ENCODE measurements at places on chromosomes 5 and 9.
A peak's percentile ranks its signal among the peaks of the same experiment; 100 is the strongest.

DNA sequence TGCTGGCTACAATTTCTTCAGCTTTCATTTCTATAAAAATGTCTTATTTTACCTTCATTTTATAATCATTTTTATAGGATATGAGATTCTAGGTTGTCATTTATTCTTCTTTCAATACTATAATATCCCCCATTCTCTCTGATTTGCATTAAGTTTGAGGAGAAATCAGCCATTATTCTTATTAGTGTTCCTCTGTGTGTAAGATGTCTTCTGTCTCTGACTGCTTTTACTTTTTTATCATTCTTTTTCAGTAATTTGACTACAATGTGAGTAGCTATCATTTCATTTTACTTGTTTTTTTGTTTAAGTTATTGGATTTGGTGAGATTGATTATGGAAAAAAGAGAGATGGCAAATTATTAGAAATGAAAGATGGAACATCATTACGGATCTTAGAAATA, 13.6 kb upstream of the SREK1 start:
- no peak for DNase-seq

- DNase-seq: peak; percentile 35
Measured at GRCh38 chr9:70411930-70412831, 2.3 kb downstream of the KLF9 start.

DNA sequence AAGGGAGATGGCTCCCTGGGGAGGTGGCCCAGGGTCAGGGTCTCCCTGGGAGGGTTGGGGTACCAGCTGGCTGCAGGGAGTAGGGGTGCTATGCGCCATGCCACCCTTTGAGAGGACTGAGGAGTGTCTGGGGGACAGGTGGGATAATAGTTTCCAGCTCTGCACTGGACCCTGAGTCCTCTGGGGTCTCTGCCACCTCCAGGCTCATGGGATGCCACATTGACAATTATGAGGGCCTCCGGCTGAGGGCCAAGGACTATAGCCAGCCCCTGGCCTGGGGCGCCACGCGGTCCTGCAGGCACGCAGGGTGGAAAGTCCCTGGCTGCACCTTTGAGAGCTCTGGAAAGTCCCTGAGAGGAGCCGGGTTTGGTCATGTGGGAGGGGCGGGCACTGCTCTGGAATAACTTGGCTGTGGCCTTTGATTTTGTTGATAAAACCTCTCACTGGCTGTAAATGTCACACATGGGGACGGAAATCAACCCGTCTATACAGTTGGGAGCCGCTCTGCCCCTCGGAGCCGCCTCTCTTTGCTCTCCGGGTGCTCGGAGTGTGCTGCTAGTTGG, 16.0 kb downstream of the TRAF2 start:
- DNase-seq: peak; percentile 80

DNA sequence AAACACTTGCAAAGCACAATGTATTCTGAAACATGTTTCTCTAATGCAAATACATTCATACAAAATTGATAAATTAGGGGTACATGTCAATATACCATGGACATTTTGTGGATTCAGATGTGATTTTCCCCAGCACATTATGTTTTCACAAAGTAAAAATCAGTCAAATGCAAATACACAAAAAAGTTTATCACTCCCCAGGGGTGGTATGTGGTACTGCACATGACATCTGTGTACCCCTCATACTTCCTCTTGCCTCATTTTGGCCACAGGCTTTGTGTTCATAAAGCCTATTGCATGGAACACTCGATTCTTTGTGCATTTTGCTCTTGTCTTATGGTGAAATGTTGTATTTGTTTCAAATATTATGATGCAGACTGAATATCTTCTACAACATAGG, 116.8 kb upstream of the PDE4D start:
- DNase-seq: no peak

DNA sequence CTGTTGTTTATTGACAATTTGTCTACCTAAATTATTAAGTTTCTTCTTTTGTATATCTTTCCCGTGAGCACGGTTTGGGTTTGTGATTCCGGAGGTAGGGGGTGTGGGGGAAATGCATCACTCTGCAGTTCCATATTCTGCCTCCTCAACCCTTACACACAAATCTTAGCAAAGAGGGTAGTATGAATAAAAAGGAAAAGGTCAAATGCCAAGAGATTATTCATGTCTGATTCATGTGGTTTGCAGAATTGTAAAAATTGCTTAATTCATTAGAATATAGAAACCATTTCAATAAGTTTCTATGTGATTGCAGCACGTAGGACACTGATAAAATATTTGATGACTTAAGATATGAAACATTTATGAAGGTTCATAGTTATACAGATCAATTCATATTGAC, 601.9 kb downstream of the SEMA5A start:
- DNase-seq: no peak

- peak; percentile 72 for DNase-seq
Measured at GRCh38 chr9:127980060-127980705, 606 bp downstream of the EEIG1 start.

DNA sequence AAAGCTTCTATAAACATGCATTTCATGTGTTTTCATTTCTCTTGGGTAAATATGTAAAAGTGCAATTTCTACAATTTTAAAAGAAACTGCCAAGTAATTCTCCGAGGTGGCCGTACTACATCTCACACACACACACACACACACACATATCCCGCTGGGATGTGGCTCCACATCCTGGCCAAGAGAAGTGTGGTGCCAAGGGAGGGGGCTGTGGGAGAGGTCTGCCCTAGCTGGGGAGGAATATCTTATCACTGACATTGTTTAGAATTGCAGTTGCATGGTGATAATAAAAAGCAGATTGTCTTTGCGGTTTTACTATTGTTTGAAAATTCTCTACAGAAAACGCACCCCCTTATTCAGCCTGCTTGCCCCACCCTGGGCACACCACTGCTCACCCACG, 558.4 kb downstream of the BNC2 start:
- no peak for DNase-seq

DNA sequence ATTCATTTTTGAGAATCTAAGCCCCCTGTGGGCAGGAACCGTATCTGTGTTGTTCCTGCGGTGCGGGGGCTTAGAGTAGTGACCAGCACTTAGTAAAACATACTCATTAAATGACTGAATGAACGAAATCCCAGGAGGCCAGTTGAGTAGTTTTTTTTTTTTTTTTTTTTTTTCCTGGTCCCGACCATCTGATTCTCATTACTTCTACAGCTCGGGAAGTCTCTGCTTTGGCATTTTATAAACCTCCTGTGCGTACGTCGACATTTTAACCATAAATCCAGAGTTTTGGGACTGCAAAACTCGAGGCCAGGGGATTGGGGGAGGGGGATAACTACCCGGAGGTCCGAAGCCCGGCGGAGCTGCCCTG, 31.5 kb upstream of the SPRY4 start:
- DNase-seq: no peak

DNA sequence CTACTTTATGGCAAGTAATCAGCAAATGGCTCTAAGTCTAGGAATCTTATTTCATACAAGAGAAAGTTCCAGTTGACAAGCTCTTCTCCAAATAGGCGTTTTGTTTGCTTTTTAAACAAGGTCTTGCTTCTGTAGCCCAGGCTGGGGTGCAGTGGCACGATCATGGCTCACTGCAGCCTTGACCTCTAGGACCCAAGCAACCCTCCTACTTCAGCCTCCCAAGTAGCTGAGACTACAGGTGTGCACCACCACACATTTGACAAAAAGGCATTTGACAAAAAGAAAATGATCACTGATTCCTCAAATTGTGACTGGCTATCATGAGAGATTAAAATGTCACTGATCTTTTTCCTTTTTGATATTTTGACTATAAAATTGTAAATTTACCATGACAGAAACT, 31.8 kb downstream of the NR6A1 start:
- no peak for DNase-seq

DNA sequence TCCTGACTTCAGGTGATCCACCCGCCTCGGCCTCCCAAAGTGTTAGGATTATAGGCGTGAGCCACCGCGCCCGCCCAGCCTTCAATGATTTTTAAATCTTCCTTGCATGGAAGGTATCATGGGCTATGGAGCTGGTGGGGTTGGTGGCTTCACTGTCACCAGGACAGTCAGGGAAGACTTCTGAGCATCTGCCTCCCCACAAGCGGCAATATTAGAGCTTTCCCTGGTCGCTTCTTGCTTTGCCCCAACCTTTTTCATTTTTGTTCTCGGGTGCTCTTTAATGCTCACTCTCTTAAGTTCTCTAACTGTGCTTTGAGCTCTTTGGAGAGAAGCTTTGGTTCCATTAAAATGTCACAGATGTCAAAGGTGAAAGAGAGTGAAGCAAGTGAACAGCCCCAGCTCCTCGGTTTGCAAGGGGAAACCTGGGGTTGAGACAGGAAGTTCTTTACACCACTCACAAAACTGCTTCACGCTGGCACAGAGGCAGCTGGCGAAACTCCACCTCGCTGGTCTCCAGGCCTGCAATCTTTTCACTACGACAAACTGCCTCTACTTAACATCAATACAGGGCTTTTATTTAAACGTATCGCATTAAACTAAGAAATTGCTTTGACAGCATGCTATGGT, 142.5 kb upstream of the RETREG1 start:
- DNase-seq: no peak

DNA sequence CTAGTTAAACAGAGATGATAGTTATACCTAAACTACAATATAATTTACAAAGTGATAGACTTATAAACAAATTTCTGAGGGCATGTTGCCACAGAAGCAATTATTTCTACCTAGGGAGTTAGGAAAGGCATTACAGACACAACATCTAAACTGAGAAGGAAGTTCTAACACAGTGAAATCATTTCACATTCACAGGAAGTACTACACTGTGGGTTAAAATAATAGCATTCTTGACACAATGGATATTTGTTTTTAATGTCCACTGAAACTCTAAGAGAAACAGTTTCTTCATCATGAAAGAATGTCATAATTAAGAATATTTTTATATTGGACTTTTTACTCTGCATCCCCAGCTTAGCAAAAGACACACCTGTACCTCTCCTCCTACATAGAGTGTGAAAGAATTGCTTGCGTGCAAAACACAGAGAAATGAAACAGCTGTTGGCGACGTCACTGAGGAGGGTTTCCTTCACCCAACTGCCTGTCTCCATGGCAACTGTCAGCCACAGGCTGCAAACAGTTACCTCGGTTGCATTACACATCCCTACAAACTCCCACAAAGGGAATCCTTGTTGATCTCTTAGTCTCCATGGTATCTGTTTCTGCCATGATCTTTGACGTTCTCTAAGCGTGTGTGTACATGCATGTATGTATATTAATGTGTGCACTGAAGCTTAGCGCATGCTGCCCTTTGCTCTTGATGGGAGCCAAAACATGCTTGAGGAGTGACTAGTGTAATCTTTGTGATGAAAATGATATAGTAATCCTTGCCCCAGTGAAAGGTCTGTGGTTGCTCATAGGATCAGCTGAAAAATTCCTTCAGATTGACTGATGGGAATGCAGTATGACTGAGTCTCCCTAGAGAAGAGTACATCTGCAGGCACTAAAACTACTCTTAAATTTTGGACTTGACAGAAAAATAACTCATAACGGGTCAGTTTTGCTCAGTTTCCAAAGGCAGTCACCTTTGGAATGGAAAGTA, 168.5 kb downstream of the ACTL7B start:
- no peak for DNase-seq

DNA sequence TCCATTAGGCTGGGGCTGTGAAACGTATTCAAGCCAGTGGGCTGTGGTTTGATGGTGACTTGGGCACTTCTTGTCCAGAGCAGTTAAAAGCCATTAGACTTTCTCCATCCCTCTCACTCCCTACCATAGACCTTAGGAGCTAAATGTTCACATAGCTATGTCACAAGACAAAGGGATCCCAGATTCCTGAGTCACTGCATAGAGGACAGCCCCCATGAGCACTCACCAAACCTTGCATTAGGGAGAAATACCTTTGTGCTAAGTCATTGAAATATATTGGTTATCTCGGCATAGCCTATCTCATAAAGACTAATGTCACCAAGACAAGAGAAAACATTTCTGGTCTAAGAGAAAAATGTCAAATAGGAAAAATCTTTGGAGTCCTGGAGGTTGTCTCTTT, 104.3 kb downstream of the TRPM6 start:
- DNase-seq: no peak
